Kidney (tissue), 22 donors: ENCODE measurements at places on chromosomes 6 and 20. TPM values are rescaled to one million over a fixed set of nuclear protein-coding genes. Genes with fewer than 3 reads are reported as not detected.
A peak's percentile ranks its signal among the peaks of the same experiment; 100 is the strongest.

The SLC32A1 gene
- total RNA-seq: not detected

The PLCG1 gene
- 117 TPM for total RNA-seq

The TRIM10 gene
- total RNA-seq: 0.79 TPM

The NRN1 gene
- total RNA-seq: 8.5 TPM

The HCRTR2 gene
- not detected for total RNA-seq

The FAM209B gene
- not detected for total RNA-seq

The SLC17A1 gene
- total RNA-seq: 26.3 TPM

The KCNK16 gene
- not detected for total RNA-seq

The OPN5 gene
- 0.16 TPM for total RNA-seq

DNA sequence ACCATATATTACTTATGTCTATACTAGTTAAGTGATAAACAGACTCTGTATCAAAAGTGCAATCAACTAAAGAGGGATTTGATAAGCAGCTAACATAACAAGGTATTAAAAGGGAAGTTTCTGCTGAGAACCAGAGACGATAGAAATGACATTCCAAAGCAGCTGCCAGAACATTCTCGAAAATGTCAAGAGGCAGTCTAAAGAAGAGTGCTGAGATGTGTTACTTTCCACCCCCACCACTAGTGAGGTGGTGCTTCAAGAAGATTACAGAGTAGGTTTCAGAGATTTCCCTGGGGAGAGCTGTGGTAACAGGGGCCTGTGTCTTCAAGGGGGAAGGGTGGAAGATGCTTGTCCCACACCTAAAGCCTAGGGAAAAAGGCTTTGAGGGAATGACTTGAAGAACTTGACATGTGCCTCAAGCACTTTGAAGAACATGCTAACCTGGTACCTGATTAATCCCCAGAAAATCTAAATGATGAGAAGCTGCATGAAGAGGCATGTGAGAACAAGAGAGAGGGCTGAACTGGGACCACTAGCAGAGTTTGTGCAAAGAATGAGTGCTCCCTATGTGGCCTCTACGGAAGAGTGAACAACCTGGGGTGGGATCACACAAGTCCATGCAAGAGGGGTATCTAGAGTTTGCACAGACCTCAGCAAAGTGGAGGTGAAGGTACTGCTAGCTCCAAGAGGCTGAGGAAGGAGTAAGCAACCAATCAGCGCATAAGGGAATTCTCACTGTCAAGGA lies 5.0 kb downstream of the FAM184A start:
- H3K27me3 ChIP-seq: no peaks in the 10 kb centered on the region
- DNase-seq: no peak
- no peak overlapping the region for H3K4me3 ChIP-seq
- no peaks in the 10 kb centered on the region for H3K36me3 ChIP-seq
- no peak overlapping the region for H3K27ac ChIP-seq
- peaks cover 6% of the 10 kb centered on the region for H3K4me1 ChIP-seq

DNA sequence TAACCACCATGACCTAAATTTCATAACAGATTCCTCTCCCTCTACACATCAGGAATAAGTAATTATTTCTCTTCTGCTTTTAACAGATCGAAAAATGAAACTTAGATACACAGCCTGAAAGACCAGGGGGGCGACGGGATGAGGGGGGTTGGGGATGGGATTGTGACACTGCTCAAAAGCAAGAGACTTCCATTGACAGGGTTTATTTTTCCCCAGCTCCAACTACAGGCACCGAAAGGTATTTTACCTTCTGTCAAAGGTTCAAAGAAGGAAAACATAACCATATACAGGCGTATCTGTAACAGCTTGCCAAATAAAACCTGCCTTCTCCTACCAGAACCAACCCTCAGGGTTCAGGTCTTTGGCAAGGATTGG lies 1.3 kb downstream of the EPHA7 start:
- H3K4me1 ChIP-seq: peaks cover 2% of the 10 kb centered on the region
- no peak for DNase-seq
- no peaks in the 10 kb centered on the region for H3K27me3 ChIP-seq
- no peaks in the 10 kb centered on the region for H3K36me3 ChIP-seq

DNA sequence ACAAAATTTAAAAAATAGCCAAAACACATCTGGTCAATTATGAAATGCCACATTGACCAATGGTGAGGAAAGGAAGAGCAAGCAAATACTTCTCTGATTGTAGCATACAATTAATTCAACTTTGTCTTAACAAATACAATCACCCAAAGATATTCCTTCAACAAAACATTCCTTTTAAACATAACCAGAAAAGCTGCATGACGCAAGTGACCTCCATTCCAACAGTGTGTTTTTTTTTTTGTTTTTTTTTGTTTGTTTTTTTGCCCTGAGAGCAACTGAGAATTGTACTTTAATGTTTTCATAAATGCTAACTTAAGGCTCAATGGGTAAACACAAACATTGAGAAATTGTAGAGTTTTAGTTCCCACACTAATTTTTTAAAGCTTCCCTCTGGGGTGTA lies 184.4 kb downstream of the PTPRK start:
- no peak overlapping the region for H3K27ac ChIP-seq
- no peak overlapping the region for H3K4me3 ChIP-seq
- DNase-seq: no peak
- no peaks in the 10 kb centered on the region for H3K27me3 ChIP-seq
- H3K36me3 ChIP-seq: no peaks in the 10 kb centered on the region

DNA sequence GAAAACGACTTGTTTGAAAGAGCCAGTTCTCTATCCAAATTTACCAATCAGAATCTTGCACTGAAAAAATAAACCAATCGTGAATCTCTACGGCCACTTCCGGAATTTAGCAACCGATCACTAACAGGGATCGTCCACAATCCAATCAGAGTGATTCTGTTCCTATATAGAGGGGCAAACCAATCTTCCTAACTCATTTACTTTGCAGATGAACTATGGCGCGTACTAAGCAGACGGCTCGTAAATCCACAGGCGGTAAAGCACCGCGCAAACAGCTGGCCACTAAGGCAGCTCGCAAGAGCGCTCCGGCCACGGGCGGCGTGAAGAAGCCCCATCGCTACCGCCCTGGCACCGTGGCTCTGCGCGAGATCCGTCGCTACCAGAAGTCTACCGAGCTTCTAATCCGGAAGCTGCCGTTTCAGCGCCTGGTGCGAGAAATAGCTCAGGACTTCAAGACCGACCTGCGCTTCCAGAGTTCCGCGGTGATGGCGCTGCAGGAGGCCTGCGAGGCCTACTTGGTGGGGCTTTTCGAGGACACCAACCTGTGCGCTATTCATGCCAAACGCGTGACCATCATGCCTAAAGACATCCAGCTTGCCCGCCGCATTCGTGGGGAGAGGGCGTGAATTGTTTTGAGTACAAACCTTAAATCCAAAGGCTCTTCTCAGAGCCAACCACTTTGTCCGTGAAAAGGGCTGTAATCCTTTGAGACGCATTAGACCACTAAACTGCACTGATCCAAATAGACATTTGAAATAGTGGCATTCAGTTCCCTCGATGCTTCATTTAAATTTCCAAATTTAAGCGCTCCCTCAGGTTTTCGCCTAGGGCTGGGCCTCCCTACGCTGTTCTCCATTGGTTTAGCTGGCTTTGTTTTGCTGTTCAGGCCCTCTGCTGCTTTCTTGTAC lies 138.0 kb downstream of the HFE start:
- peak overlapping the region; percentile 75 for H3K4me3 ChIP-seq
- H3K4me1 ChIP-seq: no peaks in the 10 kb centered on the region
- no peak overlapping the region for H3K27ac ChIP-seq
- H3K27me3 ChIP-seq: no peaks in the 10 kb centered on the region
- no peaks in the 10 kb centered on the region for H3K36me3 ChIP-seq

DNA sequence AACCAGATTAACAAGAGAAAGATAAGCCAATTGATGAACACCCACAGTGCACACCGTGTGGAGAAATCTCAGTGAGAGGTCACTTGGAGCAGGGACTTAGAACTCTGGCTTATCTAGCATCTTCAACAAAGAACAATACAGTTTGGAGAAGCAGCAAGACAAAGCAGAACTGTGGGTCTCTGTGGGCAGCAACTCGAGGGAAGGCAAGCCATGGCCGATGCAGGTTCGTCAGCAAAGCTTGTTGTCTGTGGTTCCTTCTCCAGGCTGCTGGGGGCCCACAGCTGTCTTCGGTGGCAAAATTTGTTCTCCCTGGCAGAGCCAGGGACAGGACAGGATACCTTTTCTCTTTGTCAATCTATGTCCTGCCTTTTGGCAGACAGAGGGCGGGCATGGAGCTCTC lies 22.1 kb downstream of the RPP40 start:
- no peaks in the 10 kb centered on the region for H3K36me3 ChIP-seq
- no peaks in the 10 kb centered on the region for H3K27me3 ChIP-seq
- no peaks in the 10 kb centered on the region for H3K4me1 ChIP-seq
- no peak overlapping the region for H3K27ac ChIP-seq
- DNase-seq: no peak

GRCh38 chr6:137927777-137928218 lies 60.7 kb downstream of the TNFAIP3 start:
- no peak for DNase-seq
- H3K27ac ChIP-seq: no peak overlapping the region
- H3K36me3 ChIP-seq: no peaks in the 10 kb centered on the region
- H3K4me1 ChIP-seq: no peaks in the 10 kb centered on the region
- H3K27me3 ChIP-seq: no peaks in the 10 kb centered on the region

GRCh38 chr6:168920289-168920688 lies 333.4 kb downstream of the THBS2 start:
- DNase-seq: no peak
- no peak overlapping the region for H3K4me3 ChIP-seq
- no peaks in the 10 kb centered on the region for H3K4me1 ChIP-seq
- no peaks in the 10 kb centered on the region for H3K36me3 ChIP-seq

DNA sequence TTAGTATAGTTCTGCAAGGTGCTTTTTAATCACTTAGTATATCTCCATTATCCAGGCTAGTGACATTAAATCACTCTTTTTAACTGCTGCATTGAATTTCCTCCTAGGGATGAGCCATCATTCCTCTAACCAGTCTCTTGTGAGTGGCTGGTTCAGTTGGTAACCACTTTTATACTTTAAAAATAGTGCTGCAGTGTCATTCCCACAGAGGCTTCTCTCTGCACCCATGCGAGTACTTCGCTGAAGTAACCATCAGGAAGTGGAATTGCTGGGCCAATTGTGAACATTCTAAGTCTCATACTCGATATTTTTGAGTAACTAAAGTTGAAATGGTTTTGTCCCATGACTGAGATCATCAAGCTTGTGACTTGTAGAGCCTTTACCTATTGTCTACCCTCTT lies 2.1 kb downstream of the BTN3A2 start:
- no peaks in the 10 kb centered on the region for H3K27me3 ChIP-seq
- no peak overlapping the region for H3K4me3 ChIP-seq

GRCh38 chr6:113381959-113382358 lies 475.2 kb upstream of the MARCKS start:
- H3K27ac ChIP-seq: no peak overlapping the region
- H3K4me1 ChIP-seq: no peaks in the 10 kb centered on the region
- DNase-seq: no peak
- H3K4me3 ChIP-seq: no peak overlapping the region
- no peaks in the 10 kb centered on the region for H3K36me3 ChIP-seq

GRCh38 chr6:52361414-52361944 lies 472 bp upstream of the PAQR8 start:
- H3K36me3 ChIP-seq: no peaks in the 10 kb centered on the region
- peak overlapping the region; percentile 3 for H3K27ac ChIP-seq
- H3K4me3 ChIP-seq: peak overlapping the region; percentile 69
- H3K27me3 ChIP-seq: no peaks in the 10 kb centered on the region

DNA sequence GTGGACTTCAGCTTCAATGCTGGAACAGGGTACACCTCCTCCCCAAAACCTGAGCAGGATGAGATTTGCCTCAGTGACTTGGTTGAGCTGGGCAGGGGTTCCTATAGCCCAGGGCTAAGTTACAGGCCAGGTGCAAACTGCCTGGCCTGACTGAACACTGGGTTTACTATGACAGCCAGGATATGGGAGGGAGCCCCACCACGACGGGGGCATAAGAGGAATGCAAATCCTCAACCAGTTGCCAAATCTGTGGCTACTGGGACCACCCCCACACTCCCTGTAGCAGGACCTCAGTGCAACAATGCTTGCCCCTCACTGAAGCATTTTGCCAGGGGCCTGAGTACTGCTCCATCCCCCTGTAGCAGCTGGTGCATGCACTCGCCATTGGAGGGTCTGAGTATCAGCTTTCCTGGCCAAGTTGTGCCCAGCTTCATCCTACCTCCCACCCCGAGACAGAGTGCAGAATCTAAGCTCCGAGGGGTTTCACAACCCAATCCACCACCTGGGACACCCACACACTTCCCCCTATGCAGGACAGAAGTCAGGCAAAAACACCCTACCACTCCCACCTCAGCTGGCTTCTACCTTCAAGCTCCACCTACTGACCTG lies 27.6 kb downstream of the TREML4 start:
- H3K4me3 ChIP-seq: no peak overlapping the region
- no peaks in the 10 kb centered on the region for H3K27me3 ChIP-seq
- H3K27ac ChIP-seq: no peak overlapping the region
- peaks cover 3% of the 10 kb centered on the region for H3K4me1 ChIP-seq
- DNase-seq: no peak
- no peaks in the 10 kb centered on the region for H3K36me3 ChIP-seq

- H3K4me1 ChIP-seq: peaks cover 18% of the 10 kb centered on the region
- no peak overlapping the region for H3K27ac ChIP-seq
- H3K4me3 ChIP-seq: no peak overlapping the region
- H3K36me3 ChIP-seq: no peaks in the 10 kb centered on the region
Observed at GRCh38 chr6:89025633-89026032, 54.9 kb upstream of the PNRC1 start.

DNA sequence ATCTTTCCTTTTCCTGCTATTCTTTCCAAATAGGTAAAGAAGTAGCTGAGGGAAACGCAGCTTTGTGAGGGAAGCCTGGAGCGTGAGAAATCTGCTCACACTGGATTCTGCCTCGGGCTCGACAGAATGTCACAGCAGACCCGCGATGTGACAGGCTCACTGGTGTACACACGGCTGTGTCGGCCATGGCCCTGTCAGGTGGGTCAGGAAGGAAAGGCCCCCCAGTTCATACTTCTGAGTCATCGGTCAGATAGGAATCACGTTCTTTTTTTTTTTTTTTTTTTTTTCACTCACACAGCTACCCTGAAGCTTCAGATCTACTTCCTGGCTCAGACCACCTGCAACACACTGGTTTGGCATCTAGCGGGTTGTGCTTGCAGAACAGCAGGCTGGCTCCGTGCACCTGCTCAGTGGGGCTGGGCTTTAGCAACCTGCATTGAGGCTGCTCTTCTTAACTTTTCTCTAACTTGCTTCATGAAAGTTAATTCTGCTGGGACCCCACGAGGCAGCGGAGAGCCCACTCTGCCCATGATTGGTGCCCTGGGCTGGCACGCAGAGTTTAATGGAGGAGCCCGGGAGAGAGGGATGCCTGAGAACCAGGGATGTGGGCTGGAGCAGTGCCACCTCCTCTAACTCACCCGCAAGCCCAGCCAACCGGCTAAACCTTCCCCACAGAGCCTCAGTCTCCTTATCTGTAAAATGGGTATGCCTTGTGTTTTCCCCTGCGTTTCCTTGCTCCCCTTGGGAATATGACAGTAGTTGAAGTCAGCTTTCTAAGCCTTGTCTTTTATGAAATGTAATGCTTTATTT lies 61.5 kb upstream of the FNDC1 start:
- no peak overlapping the region for H3K27ac ChIP-seq
- no peaks in the 10 kb centered on the region for H3K27me3 ChIP-seq
- no peak overlapping the region for H3K4me3 ChIP-seq
- H3K4me1 ChIP-seq: no peaks in the 10 kb centered on the region
- peak; percentile 20 for DNase-seq
